ENCODE measurements at places on chromosomes 12 and 14.

GRCh38 chr14:99872786-99873440 lies 79.7 kb downstream of the EML1 start:
- no peak for DNase-seq

GRCh38 chr12:24948420-24948756 lies 513 bp downstream of the BCAT1 start:
- DNase-seq, result no peak

DNA sequence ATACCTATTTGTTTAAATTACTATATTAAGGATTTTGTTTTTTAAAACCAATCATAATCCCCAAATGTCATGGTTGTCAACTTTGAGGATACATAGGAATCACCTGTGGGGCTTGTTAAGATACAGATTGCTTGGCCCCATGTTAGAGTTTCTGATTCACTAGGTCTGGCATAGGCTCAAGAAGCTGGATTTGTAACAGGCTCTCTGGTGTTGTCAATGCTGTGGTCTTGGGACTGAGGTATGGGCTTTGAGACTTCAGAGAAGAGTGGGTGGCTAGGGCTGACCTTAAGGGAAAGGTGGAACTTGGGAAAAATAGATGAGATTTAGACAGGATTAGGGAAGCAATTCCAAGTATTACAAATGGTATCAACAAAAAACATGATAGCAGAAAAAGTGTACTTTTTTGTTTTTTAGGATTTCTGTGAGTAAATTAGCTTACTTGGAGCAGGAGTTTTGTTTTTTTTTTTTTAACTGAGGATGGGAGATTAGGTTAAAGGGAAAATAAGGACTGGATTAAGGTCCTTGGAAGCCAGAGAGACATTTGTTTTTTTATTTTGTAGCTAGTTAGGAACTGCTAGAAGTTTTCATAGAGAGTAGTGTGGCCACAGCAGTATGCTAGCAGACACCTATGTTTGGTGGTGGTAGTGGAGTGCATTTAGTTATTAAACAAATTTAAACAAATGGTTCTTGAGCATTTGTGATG lies 88.6 kb downstream of the RAD51B start:
- DNase-seq, result no peak

GRCh38 chr12:53849113-53849512 lies 89.5 kb upstream of the HOXC13 start:
- no peak for DNase-seq

- peak; percentile 44 for DNase-seq
Observed at GRCh38 chr12:57430112-57430930, 522 bp downstream of the R3HDM2 start.

GRCh38 chr14:91585856-91586255 lies 75.7 kb upstream of the PPP4R3A start:
- no peak for DNase-seq

DNA sequence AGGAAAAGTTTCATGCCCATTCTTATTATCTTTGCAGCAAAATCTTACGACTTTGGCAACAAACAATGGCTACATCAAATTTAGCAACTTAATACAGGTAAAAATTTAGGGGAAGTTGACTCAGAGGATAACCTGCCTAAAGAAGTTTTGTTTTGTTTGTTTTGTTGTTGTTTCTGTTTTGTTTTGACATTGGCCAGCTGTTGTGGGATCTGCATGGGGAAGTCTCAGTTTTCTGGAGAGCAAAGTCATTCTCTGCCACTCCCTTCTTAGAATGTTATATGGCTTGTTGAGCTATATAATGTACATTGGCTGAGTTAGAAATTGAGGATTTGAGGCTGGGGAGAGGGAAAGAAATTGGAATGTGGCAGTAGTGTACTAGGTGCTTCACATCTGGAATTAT lies 109.5 kb downstream of the NT5DC3 start:
- no peak for DNase-seq

DNA sequence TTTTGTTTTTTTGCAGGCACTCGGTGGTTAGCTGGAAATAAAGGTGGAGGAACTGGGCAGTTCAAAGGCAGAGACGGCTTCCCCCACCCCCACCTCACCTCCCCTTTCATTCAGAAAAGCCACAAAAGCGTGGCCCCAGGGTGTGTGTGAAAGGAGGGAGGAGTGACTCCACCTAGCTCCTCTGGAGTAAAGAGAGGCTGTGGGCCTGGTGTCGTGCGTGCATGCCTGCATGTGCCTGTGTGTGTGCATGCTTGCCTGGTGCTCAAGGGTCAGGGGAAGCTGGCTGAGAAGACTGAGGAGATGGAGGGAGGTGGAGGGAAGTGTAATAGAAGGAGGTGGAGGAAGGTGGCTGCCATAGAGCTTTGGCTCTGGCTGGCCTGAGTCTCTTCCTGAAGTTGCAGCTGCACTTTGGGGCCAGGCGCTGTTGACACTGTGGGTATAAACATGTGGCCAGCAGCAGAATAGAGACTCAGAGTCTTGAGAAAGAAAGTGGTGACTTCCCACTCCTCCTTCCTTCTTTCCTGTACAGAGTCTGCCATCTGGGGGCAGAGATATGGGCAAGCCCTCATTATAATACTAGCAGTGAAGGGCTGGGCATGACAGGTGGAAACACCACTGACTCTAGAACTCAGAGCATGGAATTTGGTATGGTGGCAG lies 36.9 kb upstream of the SINHCAF start:
- no peak for DNase-seq

DNA sequence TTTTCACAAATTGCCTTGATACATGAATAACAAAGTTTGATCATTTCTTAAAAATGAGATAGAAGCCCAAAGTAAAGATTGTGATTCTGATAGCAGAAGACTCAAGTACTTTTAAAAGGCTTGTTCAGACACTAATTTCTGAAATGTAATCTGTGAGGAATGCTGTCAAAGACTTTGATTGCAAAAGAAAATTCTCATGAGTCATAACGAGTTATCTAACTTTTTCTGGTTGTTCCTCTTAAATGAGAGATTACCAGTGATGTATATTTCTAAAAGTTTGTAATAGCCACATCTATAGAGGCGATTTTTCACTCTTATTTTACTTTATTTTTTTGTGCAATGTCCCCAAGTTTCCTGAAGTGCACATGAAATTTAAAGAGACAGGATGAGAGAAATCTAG lies 7.0 kb downstream of the PYGL start:
- no peak for DNase-seq

- DNase-seq, result no peak
Observed at GRCh38 chr14:51160871-51161270, 66.0 kb upstream of the TRIM9 start.

DNA sequence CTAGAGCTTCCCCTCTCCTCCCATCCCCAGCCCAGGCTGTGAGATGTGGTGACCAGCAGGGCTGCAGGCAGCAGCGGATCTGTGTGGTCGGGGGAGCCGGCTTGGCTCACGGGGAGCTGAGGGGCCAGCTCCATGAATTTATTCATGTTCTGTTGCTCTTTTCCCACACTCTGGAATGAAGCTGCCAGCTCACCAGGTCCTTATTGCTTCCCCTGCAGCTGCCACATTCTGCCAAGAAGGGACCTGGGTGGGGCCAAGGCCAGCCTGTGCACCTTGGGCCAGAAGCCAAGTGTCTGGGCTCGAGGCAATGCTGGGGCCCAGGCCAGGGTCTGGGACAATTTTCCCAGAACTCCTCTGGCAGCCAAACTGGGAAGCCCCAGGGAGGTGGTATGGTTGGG lies 2.5 kb upstream of the C1QL4 start:
- no peak for DNase-seq

DNA sequence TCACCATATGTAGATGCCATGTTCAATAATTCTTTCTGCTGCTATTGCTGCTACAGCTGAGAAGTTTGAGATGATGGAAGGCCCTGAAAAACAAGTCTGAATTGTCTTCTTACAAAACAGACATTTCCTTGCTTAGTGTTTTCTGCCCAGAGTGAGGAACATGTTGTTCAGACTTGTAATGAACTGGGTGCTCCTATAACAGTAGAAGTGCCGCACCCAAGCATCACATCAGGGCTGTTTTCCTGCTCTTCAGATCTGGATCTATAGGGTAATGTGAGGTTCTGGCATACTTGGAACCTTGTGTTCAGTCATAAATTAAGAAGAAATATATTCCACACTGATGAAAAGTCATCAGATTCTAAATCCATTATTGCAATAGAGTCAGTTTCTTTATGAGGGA lies 171.9 kb upstream of the DIO2 start:
- no peak for DNase-seq

GRCh38 chr14:59772233-59772632 lies 98.3 kb downstream of the RTN1 start:
- DNase-seq, result no peak

- no peak for DNase-seq
Observed at GRCh38 chr14:99122521-99123125, 149.4 kb downstream of the BCL11B start.

- no peak for DNase-seq
Observed at GRCh38 chr14:104474495-104475213, 104.9 kb upstream of the C14orf180 start.

DNA sequence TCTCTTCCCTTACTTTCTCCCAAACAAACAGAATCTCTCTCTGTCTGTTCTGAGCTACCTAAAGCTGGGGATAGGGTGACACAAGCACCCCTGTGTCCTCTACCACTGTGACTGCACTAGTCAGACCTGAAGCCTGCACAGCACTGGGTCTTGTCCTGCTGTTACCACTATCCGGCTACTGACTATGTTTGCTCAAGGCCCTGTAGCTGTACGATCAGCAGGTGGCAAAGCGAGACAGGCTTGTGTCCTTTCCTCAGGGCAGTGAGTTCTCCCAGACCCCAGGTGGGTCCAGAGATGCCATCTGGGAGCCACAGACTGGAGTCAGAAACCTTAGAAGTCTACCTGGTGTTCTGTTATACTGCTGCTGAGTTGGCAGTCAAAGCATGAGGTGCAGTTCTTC lies 116.4 kb downstream of the NUBPL start:
- DNase-seq, result no peak

DNA sequence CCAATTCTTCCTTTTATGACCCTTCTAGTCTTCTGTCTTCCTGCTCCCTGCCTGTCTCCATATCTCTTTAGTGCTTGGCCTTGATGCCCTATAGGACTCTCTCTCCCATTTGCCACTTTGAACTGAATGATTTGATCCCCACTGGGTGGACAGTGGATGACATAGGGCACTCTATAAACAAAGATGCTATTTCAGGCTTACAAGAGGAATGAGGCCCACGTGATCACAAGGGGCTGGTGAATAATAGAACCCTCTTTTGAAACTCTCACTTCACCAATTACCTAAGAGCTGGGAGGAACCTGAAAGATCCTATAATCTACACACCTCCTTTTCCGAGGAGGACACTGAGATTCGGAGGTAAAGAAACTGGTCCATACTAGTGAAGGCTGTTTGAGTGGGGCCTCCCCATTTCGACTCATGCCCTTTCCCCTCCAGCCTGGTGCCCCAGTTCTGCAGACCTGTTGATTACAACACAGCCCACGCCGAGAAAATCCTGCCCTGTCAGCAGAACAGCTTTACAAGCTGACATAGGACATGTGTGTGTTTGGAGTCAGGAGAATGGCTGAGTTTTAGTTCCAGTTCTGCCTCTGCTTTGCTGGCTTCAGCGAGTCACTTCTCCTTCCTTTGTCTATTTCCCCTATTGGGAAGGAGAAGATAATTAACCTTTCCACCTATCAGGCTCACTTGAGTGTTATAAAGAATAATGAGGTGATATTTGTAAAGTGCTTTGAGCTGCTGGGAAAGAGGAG lies 400.3 kb downstream of the ZFP36L1 start:
- DNase-seq, result no peak

DNA sequence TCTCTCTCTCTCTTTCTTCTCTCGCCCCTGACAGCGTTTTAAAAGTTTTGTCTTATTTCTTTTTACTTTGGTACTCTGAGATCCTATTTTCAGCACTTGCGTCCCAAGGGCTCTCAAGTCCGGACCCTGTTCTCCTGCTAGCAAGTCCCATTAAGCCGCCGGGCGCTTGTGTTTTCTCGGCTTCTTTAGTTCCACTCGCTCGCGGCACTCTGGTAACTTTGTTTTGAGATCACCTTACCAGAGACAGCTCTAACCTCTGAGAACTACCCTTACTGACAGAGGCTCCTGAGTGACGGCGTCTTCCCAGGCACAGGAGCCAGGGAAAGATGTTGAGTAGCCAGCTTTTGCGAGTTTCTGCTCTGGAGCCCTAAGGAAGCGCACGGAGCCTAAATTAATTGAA lies 2.7 kb upstream of the MYF5 start:
- no peak for DNase-seq

GRCh38 chr14:55274751-55275150 lies 3.5 kb downstream of the FBXO34 start:
- no peak for DNase-seq

DNA sequence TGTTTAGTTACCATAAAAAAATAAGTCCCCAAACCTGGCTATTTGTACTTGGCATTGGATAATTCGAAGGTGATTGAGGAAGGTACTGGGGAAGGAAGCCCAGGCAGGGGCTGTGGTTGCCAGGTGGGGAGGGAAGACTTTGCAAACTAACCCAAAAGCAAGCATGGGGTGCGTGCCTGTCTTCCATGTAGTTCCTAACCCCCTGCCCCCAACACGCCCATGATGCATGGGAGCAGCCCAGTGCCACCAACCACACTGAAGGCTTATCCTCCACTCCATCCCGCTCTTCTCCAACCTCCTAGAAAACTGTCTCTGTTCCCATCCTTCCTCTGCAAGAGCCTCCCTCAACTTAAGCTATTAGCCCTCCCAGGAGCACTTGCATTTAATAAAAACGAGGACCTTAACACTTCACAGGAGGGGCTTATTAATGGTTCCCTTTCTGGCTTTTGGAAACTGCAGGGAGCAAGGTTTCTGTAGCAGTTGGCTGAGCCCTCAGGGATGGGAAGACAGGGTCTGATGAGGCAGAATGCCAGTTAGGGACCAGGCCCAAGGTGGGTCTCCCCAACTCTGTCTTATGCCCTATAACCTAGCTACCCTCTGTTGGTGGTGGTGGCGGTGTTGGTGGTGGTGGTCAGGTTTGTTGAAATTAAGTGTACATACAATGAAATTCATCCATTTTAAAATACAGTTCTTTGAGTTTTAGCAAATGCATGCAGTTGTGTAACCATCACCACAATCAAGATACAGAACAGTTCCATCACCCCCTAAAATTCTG lies 96.0 kb downstream of the ZFP36L1 start:
- no peak for DNase-seq

GRCh38 chr12:62914443-62915203 lies 20.3 kb downstream of the PPM1H start:
- DNase-seq, result no peak

DNA sequence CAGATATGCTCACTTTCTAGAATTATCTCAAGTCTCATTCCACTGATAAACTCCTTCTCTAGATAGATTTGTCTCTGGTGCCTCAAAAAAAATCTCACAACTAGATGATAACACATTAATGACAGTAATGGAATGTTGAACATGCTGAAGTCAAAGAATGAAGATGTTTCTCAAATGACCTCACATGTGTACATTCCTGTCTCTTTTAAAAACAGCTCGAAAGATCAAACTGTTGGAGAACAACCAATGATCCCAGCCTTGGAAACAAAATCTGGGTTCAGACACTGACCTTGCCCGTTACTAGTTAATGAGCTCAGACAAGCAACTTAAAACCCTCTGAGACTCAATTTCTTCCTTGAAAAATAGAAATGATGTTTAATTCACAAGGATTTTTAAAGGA lies 44.7 kb upstream of the KCNJ8 start:
- DNase-seq, result peak; percentile 13
